ENCODE measurements at places on chromosomes 2 and 18. TPM values are rescaled to one million over a fixed set of nuclear protein-coding genes. Genes with fewer than 3 reads are reported as not detected.

MEX3C gene
- 86.2 TPM for total RNA-seq

MSH6 gene
- total RNA-seq: 154 TPM

FZD7 gene
- 74.4 TPM for total RNA-seq

TEX44 gene
- not detected for total RNA-seq

HTRA2 gene
- 35.9 TPM for total RNA-seq

FTCDNL1 gene
- total RNA-seq: 1.2 TPM

DOK6 gene
- 7.0 TPM for total RNA-seq

KIAA2012 gene
- not detected for total RNA-seq

IL1F10 gene
- total RNA-seq: not detected

RUFY4 gene
- total RNA-seq: not detected

IL36G gene
- not detected for total RNA-seq

All from progenitor cell of endocrine pancreas (in vitro differentiated cells).